ENCODE measurements at places on chromosomes 2 and 18.
A peak's percentile ranks its signal among the peaks of the same experiment; 100 is the strongest.

GRCh38 chr18:77133835-77134496 lies 1.4 kb upstream of the MBP start:
- DNase-seq, result no peak

- DNase-seq, result no peak
These were observed 347.6 kb upstream of the SMIM21 start for GRCh38 chr18:75775121-75775520.

GRCh38 chr18:69239849-69240674 lies 160.6 kb upstream of the DOK6 start:
- no peak for DNase-seq

DNA sequence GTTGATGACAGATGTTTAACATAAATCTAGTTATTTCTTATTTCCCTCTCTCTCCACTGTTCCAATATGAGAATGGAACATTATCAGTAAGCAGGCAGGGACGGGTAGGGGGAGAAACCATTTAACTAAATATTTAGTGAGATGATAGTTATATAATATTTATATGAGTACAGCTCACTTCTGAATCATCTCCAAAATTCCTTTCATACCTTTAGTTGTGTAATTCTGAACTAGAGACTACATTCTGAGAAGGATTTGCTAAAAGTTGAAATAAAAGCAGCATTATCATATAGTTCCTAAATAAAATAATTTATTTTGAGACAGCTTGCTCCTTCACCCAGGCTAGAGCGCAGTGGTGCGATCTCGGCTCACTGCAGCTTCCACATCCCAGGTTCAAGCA lies 41.4 kb downstream of the B4GALT6 start:
- no peak for DNase-seq

DNA sequence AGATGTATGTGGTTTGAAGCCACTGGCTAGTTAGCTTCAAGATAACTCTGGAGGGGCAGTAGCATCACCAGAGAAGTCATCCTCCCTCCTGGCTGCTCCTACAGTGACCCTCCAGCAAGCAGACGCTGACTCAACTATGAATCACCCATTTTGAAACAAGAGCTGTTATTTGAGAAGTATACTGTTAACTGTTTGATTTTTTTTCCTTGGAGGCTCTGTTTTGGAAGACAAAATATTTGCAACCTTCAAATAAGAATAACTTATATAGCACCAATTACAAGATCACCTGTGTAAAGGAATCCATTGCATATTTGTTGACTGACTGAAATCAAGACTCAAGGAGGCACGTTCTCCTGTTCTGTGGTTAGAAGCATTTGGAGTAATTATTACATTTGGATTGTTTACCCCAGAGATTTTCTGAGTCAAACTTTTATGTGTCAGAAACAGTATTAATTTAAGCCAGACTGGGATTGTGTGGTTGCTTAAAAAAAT lies 313.8 kb downstream of the MTX2 start:
- DNase-seq, result no peak

DNA sequence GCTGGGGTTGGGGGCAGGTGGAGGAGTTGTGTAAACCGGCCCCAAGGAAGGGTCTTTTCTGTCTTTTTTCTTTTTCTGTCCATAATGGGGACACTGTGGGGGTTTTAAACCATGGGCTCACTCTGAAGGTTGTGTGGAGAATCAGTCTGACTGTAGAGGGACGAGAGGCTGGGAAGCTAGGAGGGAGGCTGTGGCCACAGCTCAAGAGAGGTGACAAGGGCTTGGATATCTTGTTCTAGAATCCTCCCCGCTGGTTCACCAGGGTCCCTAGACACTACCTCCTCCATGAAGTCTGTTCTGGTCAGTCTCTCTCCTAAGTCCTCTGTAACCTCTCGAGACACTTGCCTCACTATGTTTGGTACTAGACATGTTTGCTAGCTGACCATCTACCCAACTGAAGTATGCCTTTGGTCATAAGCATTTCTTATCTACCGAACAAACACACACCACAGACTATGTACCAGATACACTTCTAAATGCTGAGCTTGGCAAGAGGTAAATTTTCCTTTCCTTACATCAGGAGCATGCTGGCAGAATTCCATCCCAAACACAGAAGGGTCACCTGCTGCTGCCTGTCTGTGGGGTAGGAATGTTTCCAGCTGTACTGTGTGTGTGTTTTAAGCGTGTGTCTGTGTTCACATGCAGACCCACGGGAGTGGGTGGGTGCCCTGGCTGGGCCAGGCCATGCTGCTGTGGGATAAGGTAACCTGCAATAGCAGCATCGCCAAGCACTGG lies 69.6 kb upstream of the MGAT4A start:
- no peak for DNase-seq

GRCh38 chr2:141601511-141602152 lies 529.2 kb downstream of the LRP1B start:
- no peak for DNase-seq

DNA sequence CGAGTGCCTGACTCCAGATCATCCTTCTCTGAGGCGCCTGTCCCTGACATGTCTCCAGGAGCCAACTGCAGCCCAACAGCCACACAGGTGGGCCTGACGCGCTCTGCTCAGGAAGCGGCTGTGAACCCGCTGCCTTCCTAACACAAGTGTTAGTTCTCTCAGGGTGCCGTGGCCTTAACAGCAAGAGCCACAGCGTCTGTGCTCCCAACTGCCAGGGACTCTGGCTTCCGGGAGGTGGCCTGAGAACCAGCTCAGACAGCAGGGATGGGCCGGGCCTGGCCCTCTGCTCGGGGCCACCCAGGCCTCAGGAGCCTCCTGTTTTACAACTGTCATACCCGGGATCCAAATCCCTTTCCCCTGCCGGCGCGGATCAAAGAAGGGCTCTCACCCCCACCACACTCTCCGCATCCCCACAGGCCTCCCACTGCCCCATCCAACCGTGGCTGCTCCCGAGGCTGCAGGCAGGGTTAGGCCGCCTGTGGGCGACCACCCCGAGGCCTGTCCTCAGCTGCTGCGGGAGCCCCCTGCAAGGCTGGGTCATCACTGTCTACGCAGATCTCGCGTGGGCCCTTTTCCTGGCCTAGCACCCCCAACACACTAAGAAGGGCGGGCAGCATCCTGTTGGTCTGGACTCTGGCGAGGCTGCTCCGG lies 114.2 kb upstream of the ZNF236 start:
- DNase-seq, result no peak

- peak; percentile 23 for DNase-seq
These were observed 27.0 kb downstream of the TMEM200C start for GRCh38 chr18:5868218-5868854.

DNA sequence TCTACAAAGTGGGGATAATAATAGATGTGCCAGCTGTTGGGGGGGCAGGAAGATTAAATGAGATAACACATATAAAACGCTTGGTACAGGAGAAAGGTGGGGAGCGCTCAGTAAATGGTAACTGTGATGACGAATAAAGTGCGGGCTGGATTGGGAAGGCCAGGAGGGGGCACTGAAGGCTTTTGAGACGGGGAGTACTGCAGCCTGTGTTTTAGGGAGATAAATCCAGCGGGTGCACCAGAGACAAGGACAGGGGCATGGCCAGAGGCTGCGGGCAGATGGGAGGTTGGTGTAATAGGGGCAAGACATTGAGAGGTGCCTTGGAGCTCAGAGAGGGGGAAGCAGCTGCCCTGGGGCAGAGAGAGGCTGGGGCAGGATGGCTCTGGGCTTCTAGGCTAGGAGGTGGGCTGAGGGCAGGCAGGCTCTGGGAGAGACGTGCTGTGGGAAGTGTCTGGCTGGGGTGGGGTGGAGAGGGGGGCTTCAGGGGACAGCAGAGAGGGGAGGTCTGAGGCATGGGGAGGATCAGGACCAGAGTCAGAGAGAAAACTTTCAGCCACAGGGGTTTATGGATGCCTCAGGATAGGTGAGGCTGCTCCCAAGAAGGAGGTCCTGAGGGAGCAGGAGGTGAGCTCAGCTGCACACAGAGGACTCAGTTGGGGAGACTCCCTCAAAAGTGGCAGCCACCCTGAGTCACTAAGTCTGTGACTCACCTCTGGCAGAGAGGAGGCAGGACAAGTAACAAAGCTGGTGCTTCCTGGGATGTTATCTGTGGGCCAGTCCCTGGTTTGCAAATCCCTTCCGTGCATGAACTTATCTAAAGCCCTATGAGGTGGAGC lies 18.8 kb downstream of the TEX44 start:
- no peak for DNase-seq

DNA sequence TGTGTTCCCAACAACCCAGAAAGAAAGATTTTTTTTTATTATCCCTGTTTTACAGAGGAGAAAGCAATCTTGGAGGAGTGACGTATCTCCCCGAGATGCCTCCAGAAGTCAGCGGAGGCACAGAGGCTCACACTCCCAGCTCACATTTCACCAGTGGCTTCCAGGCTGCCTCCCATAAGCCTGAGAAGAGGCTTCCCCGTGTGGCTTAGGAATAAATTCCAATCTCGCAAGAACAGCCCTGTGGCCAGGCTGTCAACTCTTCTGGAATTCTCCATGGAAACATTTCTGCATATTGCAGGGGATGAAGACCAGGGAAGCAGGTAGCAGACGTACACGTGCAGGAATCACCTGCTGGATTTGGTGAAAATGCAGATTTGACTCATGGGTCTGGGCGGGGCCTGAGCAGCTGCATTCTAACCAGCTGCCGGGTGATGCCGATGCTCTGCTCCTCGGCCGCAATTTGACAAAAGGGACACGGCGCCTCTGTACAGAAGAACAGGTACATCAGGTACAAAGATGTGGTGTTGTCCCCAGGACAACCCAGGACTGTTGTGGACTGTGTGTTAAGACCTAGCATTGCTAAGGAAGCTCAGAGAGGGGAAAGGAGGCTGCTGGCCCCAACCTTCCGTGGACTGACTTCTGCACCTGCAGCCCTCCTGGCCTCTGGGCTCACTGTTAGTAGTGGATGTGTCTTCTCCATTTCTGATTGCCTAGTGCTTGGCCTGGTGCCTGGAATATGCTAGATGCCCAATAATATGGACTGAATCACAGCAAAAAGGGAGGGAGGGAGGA lies 114.2 kb upstream of the ID2 start:
- DNase-seq, result no peak
